ENCODE measurements at places on chromosomes 3 and 15.

DNA sequence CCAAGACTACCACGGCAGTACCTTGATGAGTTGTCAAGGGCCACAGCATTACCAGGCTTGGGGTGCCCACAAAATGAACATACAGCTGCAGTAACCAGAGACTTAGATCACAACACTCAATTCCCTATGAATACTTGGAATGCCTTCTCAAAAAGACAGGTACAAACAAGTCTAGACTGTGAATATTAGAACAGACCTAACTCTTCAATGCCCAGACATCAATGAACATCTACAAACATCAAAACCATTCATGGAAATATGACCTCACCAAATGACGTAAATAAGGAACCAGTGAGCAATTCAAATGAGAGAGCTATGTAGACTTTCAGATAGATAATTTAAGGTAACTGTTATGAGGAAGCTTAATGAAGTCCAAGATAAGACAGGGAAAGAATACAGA lies 185.1 kb upstream of the POU1F1 start:
- DNase-seq: no peak

GRCh38 chr3:51354172-51354571 lies 30.9 kb upstream of the MANF start:
- no peak for DNase-seq

- no peak for DNase-seq
Measured at GRCh38 chr3:57892423-57892822, 115.8 kb upstream of the FLNB start.

GRCh38 chr3:13769422-13769821 lies 110.4 kb downstream of the WNT7A start:
- DNase-seq: no peak

DNA sequence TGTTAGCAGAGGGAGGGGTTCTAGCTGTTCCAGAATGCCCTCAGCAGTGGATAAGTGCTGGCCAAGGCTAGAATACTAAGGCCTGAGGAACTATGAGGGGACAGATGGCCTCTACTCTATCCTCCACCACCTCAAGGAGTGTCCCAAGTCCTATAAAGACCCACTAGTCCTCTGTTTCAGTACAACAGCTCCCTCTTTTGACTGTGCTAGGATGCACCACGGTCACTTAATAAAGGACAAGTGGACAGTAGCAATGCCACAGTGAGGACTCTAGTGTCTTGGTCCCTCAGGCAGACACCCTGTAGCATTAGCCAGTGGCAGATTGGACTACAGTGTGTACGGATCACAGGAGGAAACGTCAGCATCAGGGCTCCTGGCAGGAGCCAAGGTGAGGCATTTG lies 171.8 kb upstream of the PROK2 start:
- DNase-seq: no peak

- DNase-seq: no peak
Measured at GRCh38 chr3:194561306-194561974, 71.8 kb downstream of the TMEM44 start.

GRCh38 chr3:88936831-88937230 lies 170.6 kb upstream of the EPHA3 start:
- no peak for DNase-seq

- DNase-seq: no peak
Measured at GRCh38 chr3:69290006-69290405, 95.9 kb downstream of the FRMD4B start.

GRCh38 chr15:56199038-56199437 lies 44.6 kb downstream of the RFX7 start:
- no peak for DNase-seq

DNA sequence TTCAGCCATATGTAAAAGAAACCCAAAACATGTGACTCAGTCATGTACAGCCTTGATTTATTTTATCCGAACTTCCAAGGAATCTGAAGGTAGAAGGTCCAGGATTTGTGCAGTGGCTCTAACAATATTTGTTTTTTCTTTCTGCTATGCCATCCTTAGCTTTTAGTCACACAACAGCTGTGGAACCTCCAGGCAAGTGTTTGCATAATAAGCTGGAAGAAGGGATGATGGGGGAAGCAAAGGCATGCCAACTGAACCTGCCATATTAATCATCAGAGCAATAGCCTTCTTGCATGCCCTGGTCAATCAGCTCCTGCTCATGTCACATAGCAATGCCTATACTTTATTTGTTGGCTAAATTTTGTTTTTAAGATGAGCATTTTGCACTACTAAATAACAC lies 444.7 kb upstream of the ARPP21 start:
- no peak for DNase-seq

GRCh38 chr3:197521277-197522182 lies 34.2 kb downstream of the BDH1 start:
- no peak for DNase-seq

- peak; percentile 70 for DNase-seq
Measured at GRCh38 chr3:197186887-197187588, 111.4 kb downstream of the DLG1 start.

DNA sequence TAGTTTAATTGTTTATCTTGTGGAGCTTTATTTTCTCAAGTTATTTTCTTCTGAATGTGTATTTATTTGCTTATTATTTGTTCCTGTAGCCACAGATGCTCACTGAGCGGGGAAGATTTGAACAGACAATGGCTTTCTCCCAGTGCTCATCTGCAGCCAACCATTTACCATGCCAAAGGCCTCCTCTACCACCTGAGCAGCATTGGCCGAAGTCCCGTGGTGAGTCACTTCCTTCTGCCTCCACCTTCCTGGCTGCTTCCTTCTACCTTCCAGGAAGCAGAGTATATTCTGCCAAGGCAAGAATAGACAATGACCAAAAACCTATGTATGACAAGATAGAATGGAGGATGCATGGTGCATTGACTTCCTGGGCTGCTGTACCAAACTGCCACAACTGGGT lies 443.1 kb downstream of the AGBL1 start:
- DNase-seq: no peak

- DNase-seq: no peak
Measured at GRCh38 chr3:152193673-152194267, 75.0 kb upstream of the MBNL1 start.

GRCh38 chr3:119443179-119443578 lies 20.2 kb downstream of the TMEM39A start:
- DNase-seq: no peak

Data from NCI-H774 (cell line).